ENCODE measurements at places on chromosomes 3 and 15.

DNA sequence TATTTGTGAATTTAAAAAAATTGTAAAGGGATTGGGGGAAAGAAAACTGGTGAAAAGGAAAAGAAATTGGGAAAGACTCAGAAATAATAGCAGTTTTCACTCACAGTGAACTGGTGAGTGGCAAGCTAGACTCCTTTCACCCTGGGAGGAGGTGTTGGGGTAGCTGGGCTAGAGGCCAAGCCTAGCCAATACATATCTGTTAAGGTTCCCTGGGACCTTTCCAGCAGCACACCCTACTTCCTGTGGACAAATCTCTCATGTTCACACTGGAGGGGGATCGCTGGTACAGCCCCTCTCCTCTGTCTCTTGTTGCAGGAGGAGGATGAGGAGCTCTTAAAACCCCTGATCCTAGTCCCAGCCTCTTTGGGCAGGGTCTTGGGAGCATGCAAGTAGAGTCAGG lies 3.7 kb upstream of the RPP25 start:
- no peak for DNase-seq

- DNase-seq: no peak
Measured at GRCh38 chr3:127676921-127677351, 4.2 kb downstream of the ABTB1 start.

GRCh38 chr3:141371882-141372281 lies 3.6 kb downstream of the ZBTB38 start:
- DNase-seq: no peak

DNA sequence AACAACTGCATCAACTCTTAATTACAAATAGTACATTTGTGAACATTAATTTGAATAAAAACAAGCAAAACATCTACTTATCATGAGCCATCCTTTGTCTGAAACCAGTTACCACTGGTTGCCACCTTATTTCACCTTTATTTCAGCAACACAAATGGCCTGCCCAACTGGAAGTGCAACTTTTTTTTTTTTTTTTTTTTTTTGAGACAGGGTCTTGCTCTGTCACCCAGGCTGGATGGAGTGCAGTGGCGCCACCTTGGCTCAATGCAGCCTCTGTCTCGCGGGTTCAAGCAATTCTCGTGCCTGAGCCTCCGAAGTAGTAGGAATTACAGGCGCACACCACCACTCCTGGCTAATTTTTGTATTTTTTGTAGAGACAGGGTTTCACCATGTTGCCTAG lies 13.1 kb downstream of the WDR82 start:
- DNase-seq: no peak

DNA sequence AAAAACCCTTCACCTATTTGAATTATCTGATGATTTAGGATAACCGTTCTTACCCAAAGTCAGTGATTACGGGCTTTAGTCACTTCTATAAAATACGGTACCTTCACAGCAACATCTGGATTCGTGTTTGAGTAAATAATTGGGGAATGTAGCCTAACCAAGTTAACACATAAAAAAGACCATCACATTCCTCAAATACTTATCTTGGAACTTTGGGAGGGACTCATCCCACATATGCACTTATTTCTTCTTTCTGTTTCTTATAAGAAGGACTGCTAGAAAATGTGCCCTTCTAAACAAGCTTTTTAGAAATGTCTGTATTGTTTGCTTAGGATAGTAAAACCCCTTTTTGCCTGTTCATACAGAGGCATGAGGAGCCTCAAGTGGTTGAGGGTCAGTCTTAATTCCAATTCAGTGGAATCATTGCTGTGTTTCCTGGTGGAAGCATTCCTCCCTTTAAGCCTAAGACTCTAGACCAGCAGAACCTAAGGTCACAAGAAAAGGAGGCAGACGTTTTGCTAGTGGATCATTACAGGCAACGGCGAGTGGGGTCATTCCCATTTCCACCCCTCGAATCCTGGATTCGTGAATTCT lies 67.5 kb downstream of the TMEM44 start:
- DNase-seq: no peak

- no peak for DNase-seq
Measured at GRCh38 chr3:45055032-45055410, 28.9 kb downstream of the CLEC3B start.

GRCh38 chr3:11690863-11691766 lies 47.4 kb upstream of the VGLL4 start:
- DNase-seq: no peak

DNA sequence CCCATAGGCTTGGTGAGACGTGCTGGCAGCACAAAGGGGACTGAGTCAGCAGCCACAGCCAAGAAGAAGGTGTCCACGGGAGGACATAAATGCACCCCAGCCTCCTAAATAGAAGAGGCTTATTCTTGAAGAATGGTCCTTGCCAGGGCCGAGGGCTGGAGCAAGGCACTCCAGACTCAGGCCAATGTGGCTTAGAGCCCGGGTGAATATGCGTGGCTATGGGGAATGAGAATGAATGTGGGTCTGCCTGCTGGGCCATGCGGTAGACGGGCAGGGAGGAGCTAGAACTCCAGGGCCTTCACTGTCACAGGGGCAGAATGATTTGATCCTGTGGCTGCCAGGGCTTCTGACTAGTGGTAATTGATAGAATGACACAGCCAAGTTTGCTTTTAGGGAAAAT lies 34.0 kb downstream of the DHX30 start:
- DNase-seq: no peak

- DNase-seq: no peak
Measured at GRCh38 chr3:87145553-87145952, 81.6 kb upstream of the CHMP2B start.

DNA sequence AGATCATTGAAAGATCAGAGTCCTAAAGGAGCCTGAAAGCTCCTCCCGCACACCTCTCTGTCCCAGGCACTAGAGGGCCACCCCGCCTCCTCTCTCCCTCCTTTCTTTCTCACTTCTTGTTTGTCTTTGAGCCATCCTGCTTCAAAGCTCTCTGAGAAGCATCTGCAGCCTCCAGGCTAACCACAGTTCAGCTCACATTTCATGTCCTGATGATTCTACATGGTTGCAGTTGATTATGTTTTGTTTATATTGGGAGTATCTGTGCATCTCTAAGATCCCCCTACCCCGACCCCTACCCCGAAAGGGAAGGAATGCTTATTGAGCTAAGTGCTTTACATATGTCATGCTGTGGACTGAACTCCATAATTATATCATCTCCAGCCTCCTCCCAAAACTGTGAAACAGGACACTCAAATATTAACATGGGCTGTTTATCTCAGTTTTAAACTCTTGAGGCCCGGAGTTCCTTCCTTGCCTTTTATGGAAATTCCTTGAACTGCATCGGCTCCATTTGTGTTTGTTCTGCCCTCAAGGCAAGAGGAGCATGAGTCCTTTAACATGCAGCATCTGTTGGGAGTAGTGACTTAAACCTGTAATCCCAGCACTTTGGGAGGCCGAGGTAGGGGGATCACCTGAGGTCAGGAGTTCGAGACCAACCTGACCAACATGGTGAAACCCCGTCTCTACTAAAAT lies 30.9 kb downstream of the MGLL start:
- peak; percentile 74 for DNase-seq

- no peak for DNase-seq
Measured at GRCh38 chr3:111863942-111864694, 5.1 kb downstream of the PHLDB2 start.

- peak; percentile 76 for DNase-seq
Measured at GRCh38 chr3:195123281-195123691, 147.7 kb downstream of the XXYLT1 start.

DNA sequence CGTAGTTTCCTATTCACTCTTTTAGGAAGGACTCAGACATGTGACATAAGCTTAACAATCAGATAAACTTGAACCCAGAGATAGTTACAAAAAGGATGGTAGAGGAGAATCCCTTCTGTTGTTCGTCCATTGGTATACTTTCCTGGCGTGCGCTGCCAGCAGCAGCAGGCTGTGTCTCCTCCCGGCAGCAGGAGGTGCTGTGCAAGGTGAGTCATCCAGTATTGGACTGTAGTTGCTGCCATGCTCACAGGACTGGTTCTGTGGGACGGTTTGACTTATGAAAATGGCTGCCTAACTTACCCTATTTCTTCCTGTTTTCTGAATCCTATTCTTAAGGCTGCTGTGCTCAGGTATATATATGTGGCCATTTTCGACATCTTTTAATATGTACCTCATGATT lies 253.4 kb upstream of the LRRC3B start:
- DNase-seq: no peak

GRCh38 chr3:194935061-194935460 lies 249.4 kb downstream of the FAM43A start:
- no peak for DNase-seq
